ENCODE measurements at places on chromosomes 2 and 18. TPM values are rescaled to one million over a fixed set of nuclear protein-coding genes. Genes with fewer than 3 reads are reported as not detected.

The GAREM1 gene
- 34.4 TPM for polyA plus RNA-seq

The MRPL44 gene
- polyA plus RNA-seq: 40.1 TPM

The MYO3B gene
- 9.0 TPM for polyA plus RNA-seq

The SP100 gene
- polyA plus RNA-seq: 26.7 TPM

The OST4 gene
- polyA plus RNA-seq: 229 TPM

The DAPL1 gene
- polyA plus RNA-seq: 76.2 TPM

The PTH2R gene
- 40.2 TPM for polyA plus RNA-seq

The STK39 gene
- polyA plus RNA-seq: 33.3 TPM

All from right renal cortex interstitium (tissue), 3 donors.